ENCODE measurements at places on chromosomes 2 and 18.

DNA sequence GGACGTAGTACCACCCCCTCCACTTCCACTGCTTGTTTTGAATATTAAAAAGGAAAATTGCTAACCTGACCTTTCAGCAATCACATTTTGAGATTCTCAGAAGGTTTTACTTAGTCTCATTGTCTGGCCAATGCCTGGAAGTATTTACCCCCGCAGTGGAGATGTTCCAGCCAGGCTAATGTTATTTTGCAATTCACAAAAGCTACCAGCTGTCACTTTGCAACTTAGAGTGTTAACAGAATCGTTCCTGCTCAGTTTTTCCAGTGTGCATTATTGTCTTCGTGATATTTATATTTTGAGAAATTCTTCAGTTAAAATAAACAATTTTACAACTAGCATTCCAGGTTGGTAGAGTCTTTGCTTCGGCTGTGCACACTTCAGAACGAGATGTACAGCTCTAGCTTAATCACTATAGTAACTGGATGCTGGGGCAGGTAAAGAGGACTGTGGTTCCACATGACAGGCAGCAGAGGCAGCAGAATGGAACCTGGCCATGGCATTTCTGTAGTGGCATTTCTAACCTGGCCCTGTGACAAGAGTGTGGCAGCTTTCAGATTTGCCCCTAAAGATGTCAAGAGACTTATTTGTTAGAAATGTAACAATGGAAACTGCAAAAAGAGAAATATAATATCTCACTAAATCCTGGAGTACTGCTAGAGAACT lies 85.1 kb downstream of the DTNA start:
- no peak for DNase-seq

- no peak for DNase-seq
Observed at GRCh38 chr2:52036853-52037252, 1004.9 kb upstream of the NRXN1 start.

GRCh38 chr2:171723716-171724683 lies 36.7 kb downstream of the DYNC1I2 start:
- no peak for DNase-seq

- DNase-seq = no peak
Observed at GRCh38 chr2:118146315-118147283, 58.3 kb downstream of the INSIG2 start.

- DNase-seq = no peak
Observed at GRCh38 chr2:153808679-153809078, 63.0 kb upstream of the GALNT13 start.

- no peak for DNase-seq
Observed at GRCh38 chr2:224217233-224217961, 178.3 kb upstream of the SERPINE2 start.

GRCh38 chr2:95042472-95043271 lies 17.2 kb downstream of the MAL start:
- DNase-seq = no peak

- DNase-seq = peak; percentile 43
Observed at GRCh38 chr2:119702918-119703401, 24.0 kb downstream of the TMEM177 start.
